ENCODE measurements at places on chromosomes 5 and 9.

- no peak for DNase-seq
These were observed 121.1 kb upstream of the TRIM32 start for GRCh38 chr9:116565986-116566385.

GRCh38 chr9:110308633-110309038, 29.0 kb downstream of the TXNDC8 start:
- DNase-seq, result no peak

DNA sequence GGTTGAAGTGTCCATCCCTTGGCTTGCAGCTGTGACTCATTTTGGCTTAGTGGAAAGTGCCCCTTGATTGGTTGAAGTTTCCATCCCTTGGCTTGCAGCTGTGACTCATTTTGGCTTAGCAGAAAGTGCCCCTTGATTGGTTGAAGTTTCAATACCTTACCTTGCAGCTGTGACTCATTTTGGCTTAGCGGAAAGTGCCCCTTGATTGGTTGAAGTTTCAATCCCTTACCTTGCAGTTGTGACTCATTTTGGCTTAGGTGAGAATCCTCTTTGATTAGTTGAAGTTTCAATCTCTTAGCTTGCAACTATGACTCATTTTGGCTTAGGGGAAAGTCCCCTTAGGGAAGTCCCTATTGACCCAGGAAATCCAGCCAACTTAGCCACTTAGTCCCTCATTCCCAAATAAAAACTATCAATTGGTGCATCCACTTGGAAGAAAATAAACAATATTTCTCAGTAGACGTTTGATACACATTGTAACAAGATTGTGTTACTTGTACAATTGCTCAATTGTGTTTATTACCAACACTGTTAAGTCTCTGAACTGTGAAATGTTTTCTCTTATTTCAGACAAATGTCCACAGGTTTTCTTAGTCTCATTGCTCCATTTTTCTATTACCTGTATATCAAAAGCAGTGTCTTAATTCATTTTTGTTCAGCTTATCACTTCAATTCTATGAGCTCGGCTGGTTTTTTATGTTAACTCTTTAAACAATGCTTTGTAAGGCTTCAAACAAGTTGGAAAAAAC, 2308.8 kb upstream of the ACO1 start:
- peak; percentile 8 for DNase-seq

DNA sequence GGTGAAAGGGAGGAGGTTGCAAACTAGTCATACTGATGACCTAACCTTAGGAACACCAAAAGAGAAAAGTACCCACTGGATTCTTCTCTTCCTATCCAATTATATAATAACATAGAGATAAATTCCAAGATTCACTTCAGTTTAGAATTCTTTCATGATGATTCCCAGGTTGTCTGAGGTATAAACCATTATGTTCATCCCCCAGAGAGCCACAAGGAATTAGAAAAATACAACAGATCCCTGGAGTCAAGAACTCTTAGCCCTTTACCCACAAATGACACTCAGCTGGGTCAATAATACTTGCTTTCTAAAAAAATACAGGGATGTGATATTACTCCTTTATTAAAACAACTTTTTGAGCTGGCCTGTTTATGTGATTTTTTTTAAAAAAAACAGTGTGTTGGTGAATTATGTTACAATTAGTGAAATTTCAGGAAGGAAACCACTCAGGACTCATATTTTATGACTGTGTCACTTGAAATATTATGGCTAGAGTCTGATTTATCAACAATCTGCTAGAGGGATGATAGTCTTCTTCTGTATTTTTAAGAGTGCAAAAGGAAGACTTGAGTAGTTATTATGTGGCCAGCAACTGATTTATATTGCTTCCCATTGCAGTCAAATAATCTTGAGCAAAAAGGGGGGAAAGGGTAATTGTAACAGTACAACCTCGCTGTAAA, 338.2 kb downstream of the NFIB start:
- DNase-seq, result no peak

GRCh38 chr9:94934816-94935328, 208.4 kb downstream of the AOPEP start:
- DNase-seq, result no peak

Measured in stimulated activated CD4-positive, alpha-beta T cell treated with anti-CD3 and anti-CD28 coated beads, Interleukin-4, amount 100 ng/mL, for 4 hours (primary cell).